NCI-H526 (cell line): ENCODE measurements at places on chromosomes 7 and 10.

DNA sequence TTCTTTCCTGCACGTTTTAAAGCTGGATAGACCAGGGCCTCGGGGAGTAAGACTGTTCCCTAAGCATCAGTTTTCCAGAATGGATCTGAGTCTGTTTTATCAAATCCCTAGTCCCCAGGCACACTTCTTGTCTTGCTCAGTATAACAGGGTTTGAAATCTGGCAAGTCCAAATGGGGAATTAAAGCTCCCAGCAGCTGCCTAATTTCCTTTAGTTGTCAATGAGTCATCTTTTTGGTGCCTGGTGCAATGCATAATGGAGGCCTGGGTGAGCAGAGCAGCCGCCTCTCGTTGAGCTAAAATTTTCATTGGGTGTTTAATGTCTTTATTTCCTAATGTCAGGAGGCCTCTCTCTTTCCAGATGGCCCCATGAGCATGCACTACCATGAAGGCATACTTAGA lies 87.9 kb downstream of the STRA8 start:
- no peak for DNase-seq

DNA sequence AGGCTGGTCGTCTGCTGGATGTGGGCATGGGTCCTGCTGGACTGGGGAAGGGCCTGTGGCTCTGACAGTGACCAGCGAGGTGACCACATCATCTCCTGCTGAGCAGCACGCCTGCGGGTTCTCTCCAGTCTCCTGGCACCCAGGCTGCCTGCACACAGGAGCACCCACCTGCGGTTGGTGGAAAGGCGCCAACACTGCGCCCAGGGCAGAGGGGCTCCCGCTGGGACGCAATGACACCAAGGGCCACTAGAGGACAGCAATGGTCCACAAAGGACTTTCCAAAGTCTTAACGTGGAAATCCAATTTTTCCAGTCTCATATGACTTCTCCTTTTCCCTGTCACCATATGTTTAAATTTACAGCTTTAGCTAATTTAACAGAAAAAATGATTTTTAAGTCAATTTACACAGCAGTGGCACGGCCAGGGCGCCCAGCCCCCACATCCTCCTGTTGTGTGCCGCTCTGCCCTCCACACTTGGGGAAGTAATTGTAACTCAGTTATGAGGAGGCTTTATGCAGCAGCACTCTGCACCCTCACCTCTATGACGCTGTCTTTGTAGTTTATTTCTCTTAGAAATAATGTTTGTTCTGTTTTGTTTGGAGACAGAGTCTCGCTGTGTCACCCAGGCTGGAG lies 38.1 kb downstream of the CFAP46 start:
- DNase-seq: peak; percentile 8

GRCh38 chr10:48507933-48508790 lies 96.7 kb downstream of the ARHGAP22 start:
- DNase-seq: no peak

DNA sequence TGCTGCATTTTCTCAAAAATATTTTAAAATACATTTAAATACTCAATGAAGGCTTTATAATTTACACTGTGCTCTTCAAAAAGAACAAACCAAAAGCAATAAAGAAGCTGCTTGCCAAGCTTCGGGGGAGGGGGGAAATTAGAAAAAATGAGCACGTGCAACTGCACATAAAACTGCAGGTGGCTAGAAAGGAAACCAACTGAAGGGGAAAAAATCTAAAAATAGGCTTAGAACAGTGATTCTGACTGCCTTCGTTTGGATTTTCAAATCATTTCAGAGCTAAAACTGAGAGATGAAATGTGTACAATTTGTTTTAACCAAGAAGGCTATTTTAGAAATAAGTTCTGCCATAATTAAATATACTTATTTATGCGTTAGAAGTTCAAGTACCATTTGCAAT lies 61.4 kb downstream of the ABI1 start:
- no peak for DNase-seq

- DNase-seq: no peak
Measured at GRCh38 chr10:97000487-97001182, 168.5 kb downstream of the LCOR start.

- DNase-seq: no peak
Measured at GRCh38 chr7:139294951-139295575, 46.1 kb upstream of the FMC1 start.

GRCh38 chr7:2897023-2897422 lies 52.9 kb upstream of the GNA12 start:
- DNase-seq: no peak

- no peak for DNase-seq
Measured at GRCh38 chr10:9147475-9147874, 1093.0 kb downstream of the GATA3 start.

GRCh38 chr7:78499283-78499682 lies 700.7 kb downstream of the PHTF2 start:
- no peak for DNase-seq

GRCh38 chr10:118594392-118595063 lies 920 bp downstream of the PRLHR start:
- no peak for DNase-seq

DNA sequence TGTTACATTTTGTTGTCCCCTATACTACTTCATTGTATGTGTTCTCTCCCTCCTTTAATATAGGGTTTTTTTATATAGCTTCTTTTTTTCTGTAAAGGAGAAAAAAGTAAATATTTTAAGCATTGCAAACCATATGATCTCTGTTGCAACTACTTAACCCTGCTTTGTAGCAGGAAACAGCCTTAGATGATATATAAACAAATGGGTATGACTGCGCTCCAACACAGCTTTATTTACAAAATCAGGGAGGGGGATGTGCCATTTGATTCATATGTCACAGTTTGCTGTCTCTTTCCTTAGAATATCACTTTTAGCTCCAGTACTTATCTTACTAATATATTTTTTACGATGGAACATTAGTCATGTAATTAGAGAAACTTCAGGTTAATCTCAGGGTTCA lies 155.2 kb upstream of the GNAI1 start:
- no peak for DNase-seq
